ENCODE measurements at places on chromosomes 7 and 10. TPM values are rescaled to one million over a fixed set of nuclear protein-coding genes. Genes with fewer than 3 reads are reported as not detected.
A peak's percentile ranks its signal among the peaks of the same experiment; 100 is the strongest.

The PTPRZ1 gene
- total RNA-seq: 0.30 TPM

The LLCFC1 gene
- total RNA-seq: not detected

The FOXL3 gene
- not detected for total RNA-seq

The DEPP1 gene
- 28.2 TPM for total RNA-seq

The ASIC3 gene
- 4.7 TPM for total RNA-seq

The LIPJ gene
- total RNA-seq: 0.27 TPM

The ANKMY2 gene
- total RNA-seq: 7.7 TPM

The INSYN2A gene
- total RNA-seq: 0.14 TPM

The FAM241B gene
- 1.1 TPM for total RNA-seq

The TET1 gene
- total RNA-seq: 1.8 TPM

The FAM107B gene
- 2.0 TPM for total RNA-seq

- DNase-seq: no peak
Measured at GRCh38 chr10:69976795-69977546, 75.7 kb upstream of the MACROH2A2 start.

- DNase-seq: no peak
Measured at GRCh38 chr7:130270947-130271800, 4.5 kb downstream of the CPA2 start.

GRCh38 chr10:100014071-100014762, 4.5 kb upstream of the DNMBP start:
- no peak for DNase-seq

DNA sequence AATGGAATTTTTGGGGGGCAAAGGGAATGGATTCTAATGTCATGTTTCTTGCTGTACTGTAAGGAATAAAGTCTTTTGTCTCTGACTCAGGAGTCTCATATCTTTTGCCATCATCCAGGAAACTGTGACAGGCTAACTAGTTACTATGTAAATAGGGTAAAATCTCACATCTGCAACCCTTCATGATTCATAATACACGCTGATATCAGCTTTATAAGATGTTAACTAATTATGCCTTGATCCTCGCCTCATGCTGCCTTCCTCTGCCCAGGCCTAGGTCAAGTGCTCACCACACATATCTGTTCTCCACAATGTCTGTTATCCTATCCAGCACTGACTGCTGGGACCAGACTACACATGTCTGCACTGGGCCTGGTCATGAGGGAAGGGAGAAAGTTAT, 81.3 kb upstream of the CXCL12 start:
- no peak for DNase-seq

- peak; percentile 76 for DNase-seq
Measured at GRCh38 chr10:125147971-125148439, 12.4 kb downstream of the CTBP2 start.

DNA sequence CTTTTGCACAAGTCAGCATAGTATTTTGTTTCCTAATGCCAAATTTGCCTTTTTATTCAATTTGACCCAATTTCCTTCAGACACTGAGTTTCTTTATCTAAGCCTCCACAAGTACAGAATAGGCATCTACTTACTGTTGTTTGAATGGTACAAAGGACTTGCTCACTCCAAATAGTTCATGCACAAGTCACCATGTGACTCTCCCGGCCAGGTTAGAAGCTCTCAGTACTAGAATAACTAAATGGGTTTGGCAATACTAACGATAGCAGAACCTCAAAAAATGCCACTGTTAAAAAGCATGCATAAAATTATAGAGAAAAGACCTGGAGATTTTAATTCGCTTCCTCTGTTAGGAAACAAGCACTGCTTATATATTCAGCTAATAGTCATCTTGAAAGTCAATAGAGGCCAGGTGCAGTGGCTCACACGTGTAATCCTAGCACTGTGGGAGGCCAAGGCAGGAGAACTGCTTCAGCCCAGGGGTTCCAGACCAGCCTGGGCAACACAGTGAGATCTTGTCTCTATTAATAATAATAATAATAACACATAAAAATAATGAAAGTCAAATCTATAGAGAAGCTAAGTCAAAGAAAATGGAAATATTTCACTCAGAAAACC, 335.8 kb upstream of the MBL2 start:
- no peak for DNase-seq

- no peak for DNase-seq
Measured at GRCh38 chr10:24849501-24850299, 102.7 kb downstream of the PRTFDC1 start.

DNA sequence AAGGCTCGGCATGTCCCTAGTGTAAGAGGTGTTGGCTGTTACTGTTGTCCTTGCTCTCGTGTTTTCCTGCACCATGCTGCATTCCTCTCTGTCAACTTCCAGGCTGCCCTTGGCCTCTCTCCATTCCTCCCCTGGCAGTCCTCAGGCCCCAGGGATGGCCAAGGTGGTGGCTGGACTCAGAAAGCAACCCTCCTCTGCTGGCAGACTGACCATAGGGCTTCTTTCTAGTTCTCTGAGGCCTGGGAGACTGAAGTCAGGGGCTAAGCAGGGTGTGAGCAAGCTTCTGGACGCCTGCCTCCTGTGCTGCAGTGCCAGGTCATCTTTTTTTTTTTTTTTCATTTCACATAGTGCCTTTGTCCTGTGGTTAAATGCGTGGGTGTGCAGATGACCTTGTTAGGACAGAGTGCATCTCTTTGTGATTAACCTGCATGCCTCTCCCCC, 72.0 kb downstream of the GOLGA7B start:
- DNase-seq: no peak

DNA sequence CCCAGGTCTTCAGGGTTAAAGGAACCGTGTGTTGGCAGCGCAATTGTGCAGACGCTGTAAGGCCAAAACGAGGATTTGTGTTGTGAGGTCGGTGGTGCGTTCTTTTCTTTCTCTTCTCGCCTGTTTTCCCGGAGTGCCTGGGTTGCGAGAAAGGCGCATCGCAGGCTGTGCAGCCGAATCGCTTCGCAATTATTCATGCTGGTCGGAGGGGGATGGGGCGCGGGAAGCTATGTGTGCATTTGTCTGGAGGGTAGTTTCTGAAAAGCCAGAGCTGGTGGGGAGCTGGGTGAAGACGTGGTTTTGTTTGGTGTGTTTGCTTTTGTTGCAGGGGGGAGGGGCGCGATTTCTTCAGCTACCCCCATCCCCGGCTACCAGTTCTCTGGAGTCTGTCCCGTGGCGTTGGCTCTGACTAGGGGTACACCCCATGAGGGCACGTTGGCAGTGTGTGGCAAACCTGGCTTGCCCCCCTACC, 2.1 kb downstream of the MXI1 start:
- peak; percentile 72 for DNase-seq

DNA sequence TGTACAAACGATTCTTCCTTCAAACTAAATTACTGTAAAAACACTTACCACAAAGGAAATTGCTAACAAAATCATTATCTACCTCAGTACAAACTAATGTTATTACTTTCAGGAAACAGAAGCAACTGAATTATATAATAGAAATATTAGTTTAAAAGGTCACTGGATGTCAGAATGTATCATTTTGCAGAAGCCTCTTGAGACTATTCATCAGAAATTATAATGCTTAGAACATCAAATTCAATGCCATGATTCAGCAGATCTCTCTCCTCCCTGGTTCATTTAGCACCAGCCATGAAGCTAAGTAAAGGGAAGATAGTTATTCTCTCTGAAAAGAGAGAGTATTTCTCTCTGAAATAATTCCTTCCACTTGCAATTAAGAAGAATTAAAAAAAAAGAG, 223.3 kb downstream of the IMMP2L start:
- no peak for DNase-seq

DNA sequence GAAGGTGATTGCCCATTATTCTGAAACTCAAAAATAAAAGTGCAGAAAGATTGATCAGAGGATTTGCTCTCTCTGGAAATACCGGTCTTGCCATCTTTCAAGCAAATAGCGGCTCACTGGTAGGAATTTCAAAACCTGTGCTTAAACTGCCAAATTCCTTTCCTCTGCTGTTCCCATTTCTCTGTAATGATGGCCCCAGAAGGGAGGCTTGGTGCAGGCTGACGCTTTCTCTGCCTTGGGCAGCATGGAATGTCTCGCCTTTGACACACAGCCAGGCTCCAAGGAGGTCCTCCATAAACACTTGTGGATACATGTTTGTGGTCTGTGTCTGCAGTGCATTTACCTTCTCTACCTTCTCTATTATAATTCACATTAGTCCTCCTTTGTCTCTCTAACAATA, 146.8 kb downstream of the HIBADH start:
- no peak for DNase-seq

- no peak for DNase-seq
Measured at GRCh38 chr7:119929891-119930290, 343.1 kb upstream of the KCND2 start.

DNA sequence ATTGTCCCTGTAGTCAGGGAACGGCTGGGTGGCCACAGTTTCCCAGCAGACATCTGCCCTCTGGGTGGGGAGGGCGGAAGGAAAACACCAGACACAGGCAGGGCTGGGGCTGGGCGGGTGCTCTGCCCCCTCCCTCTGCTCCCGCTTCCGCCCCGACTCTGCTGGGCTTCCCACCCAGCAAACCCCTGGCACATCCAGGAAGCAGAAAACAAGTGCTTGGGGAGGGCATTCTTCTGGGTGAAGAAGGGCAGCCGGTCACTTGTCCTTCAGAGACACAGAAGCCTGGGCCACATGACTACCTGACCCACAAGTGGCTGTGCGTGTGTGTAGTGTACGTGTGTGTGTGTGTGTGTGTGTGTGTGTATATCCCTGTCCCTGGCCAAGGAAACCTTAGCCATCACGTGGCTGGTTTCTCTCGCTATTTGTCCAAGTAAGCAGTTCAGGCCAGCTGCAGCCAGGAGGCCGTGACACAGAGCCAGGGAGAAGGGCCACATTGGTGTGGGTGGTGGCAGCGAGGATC, 77.9 kb downstream of the ZMIZ1 start:
- DNase-seq: peak; percentile 89

DNA sequence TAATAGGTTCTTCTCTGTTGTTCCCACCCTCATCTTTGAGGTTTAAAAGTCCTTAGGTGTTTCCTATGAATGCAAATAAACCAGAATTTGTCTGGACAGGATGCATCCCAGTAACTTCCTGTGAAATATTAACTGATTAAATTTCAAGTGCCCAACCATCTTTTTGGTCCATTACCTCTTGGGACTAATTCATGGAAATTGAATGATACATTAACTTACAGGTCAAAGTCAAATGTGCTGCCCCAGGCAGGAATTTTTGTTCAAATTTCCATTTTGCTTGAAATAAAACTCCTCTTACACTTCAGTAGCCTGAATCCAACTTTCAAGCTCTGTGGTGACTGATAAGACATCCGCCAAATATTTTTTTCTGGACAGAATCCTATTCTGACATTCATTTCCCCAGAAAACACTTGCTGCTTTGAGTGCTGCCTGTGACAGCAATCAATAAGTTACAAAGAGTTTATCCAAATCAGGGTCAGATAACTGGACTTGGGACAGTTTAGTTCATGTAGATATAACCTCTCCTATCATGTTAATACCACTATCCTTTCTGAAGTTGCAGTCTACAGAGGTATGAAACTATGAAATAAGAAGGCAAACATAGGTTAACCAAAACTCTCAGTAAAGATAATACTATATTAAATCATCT, 383.5 kb downstream of the POM121L12 start:
- no peak for DNase-seq

DNA sequence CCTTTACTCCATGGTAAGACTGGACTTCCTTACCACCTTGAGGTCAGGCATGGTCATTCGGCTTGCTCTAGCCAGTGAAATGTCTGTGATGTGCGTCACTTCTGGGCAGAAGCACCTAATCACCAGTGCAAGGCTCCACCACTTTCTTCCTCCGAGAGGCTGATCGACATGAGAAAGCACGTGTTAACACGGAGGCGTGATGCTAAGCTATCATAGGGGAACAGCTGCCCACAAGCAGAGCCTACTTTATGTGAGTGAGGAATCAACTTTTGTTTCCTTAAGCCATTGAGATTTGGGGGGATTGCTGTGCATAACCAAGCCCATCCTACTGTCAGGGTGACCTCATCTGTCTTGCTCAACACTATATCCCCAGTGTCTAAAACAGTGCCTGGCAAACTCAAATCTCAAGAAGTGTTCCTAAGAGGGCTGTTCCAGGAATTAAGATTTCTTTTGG, 23.1 kb upstream of the SAR1A start:
- DNase-seq: no peak

- no peak for DNase-seq
Measured at GRCh38 chr10:72802332-72802731, 91.2 kb upstream of the OIT3 start.

- no peak for DNase-seq
Measured at GRCh38 chr10:131143425-131144165, 167.9 kb downstream of the TCERG1L start.

DNA sequence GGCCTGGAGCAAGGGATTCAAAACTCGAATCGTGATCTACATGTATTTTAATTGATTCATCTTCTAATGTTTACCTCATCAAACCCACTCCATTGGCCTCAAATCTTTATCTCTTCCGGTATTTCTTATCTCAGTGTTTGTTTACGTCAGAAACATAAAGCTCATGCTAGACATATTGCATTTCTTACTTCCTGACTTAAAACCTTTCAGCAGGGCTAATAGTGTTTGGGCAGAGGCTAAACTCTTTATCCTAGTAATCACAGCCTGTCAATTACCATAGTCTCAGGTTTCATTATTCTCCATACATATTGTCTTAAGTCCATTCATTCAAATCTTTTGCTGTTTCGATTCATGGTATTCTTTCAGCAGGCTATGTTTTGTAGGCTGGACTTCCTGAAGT, 81.3 kb upstream of the AGR3 start:
- no peak for DNase-seq

- DNase-seq: no peak
Measured at GRCh38 chr10:44316187-44316921, 68.5 kb downstream of the CXCL12 start.

DNA sequence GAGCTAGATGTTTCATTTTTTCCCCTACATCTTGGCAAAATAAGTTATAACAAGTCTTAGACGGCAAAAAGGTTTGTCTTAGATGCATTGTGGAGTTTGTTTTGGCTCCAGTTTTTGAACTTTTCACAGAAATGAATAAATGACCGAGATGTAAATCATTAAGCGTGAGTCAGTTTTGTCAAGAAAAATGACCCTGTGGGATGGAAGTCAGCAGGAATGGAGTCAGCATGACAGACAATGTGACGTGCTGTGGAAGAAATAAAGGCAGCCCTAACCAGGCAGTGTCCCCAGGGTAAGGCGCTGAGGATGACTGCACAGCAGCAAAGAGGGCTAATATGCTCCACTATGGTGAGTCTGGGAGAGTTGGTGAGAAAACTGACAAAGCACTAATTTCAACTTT, 163.2 kb downstream of the NOC3L start:
- no peak for DNase-seq

GRCh38 chr7:30080818-30081217, 52.6 kb downstream of the PLEKHA8 start:
- no peak for DNase-seq

GRCh38 chr10:97096261-97097083, 89.3 kb downstream of the SLIT1 start:
- DNase-seq: no peak

DNA sequence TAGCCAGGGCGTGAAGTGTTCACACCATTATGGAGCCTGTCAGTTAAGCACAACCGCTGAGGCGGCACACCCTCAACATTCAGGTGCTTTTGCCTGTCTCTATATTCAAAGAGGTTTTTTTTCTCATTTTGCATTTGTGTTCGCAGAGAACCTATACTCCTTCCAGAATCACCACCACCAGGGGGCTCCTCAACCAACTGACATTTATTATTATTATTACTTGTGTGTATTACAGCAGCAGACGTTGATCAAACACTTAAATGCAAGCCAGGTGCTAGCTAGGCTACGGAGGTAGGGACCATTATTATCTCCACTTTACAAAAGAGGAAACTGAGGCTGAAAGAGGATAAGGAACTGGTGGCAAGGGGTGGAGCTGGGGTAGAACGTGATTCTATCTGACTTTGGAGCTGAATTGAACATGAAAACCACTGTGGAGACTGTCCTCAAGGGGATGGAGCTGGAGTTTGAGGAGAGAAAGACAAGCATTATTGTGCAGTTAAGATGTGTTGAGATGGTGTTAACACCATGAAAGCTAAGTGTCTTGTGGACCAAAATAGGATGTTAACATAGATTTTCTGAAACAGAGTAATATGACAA, 133.8 kb upstream of the PLXNA4 start:
- DNase-seq: no peak

All from psoas muscle (tissue), 8 donors.